ENCODE measurements at places on chromosomes 11 and 22. TPM values are rescaled to one million over a fixed set of nuclear protein-coding genes. Genes with fewer than 3 reads are reported as not detected.

The MAPK1 gene
- total RNA-seq = 74.2 TPM

The EWSR1 gene
- total RNA-seq = 176 TPM

The DGCR8 gene
- total RNA-seq = 22.0 TPM

The MYO18B gene
- total RNA-seq = 0.08 TPM

The NRGN gene
- 0.27 TPM for total RNA-seq

The GAS2L1 gene
- 15.0 TPM for total RNA-seq

The UBQLN3 gene
- total RNA-seq = not detected

The SMTNL1 gene
- not detected for total RNA-seq

The NXPE1 gene
- not detected for total RNA-seq

The CBLIF gene
- total RNA-seq = not detected
